ENCODE measurements at places on chromosomes 1 and 21.

DNA sequence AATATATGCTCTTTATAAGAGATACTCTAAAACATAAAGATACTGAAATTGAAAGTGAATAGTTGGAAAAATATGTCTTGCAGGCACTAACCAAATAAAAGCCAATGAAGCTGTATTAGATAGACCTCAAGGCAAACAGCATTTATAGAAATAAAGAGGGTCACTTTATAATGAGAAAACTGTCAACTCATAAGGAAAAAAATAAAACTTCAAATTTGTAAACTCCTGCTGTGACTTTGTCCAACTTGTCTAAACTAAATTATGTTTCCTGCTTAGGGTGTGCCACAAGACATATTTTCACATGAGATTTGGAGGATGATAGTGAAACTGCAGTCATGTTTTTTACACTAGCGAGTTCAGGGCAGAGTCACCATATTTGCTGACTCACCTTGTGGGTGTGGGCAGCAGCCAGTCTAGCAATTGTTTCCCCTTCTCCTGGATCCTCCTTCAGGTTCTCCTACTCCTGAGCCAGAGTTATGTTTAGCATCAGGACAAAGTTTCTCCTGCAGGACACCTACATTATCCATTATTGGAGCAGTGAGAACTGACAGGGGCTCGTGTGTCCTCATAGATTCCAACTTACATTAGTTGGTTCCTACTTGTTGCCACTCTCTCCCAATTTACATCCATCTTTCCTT lies 43.8 kb downstream of the CD53 start:
- no peak for DNase-seq

DNA sequence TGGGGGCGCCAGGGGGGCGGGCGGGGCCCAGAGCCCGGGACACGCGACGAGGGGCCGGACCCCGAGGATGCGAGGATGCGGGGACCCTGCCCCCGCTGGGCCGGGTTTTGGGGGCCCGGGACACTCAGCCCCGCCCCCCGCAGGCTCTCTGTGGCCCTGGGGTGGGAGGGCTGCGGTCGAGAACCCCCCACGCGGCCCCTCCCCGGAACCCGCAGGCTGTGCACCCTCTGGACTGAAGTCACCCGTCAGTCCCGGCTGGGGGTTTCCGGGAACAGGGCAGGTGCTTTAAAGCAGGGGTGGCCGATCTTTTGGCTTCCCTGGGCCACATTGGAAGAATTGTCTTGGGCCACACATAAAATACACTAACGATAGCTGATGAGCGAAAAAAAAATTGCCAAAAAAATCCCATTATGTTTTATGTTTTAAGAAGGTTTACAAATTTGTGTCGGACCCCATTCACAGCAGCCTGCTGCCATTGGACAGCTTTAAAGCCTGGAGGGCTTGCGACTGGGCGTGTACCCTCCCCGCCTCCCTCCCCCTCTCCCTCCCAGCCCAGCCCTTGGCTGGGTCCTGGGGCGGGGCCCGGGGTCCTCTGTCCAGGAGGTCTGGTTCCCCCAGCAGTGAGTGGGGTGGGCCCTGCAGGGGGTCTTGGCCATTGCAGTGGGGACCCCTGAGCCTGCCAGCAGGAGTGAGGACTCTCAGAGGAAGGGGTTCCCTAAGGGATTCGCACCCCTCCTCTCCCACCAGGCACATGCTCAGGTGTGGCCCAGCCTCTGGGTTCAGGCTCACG lies 21.6 kb upstream of the C1orf159 start:
- DNase-seq = no peak

- no peak for DNase-seq
Observed at GRCh38 chr1:232766904-232767303, 38.3 kb upstream of the MAP10 start.

DNA sequence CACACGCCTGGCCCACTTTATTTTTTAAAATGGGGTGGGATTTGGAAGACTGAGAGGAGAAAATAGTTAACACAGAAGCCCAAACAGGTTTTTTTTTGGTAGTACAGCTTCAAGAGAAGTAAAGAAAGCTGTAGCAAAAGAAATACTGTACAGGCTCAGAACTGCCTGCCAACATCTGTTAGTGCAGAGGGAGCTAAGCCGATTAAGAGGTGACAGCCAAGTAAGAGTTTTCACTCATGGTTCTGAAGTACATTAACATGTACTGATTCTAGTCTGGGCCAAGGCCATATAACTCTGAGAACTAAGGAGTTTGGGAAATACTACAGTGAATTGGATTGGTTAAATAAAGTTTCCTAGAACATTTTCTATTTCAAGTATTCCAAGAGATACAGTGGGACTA lies 51.6 kb downstream of the EIF2B3 start:
- DNase-seq = no peak

- DNase-seq = no peak
Observed at GRCh38 chr21:38277501-38278131, 20.8 kb downstream of the KCNJ15 start.

- no peak for DNase-seq
Observed at GRCh38 chr21:34687065-34687464, 18.3 kb downstream of the CLIC6 start.

GRCh38 chr1:97621955-97622354 lies 298.9 kb downstream of the DPYD start:
- DNase-seq = no peak

DNA sequence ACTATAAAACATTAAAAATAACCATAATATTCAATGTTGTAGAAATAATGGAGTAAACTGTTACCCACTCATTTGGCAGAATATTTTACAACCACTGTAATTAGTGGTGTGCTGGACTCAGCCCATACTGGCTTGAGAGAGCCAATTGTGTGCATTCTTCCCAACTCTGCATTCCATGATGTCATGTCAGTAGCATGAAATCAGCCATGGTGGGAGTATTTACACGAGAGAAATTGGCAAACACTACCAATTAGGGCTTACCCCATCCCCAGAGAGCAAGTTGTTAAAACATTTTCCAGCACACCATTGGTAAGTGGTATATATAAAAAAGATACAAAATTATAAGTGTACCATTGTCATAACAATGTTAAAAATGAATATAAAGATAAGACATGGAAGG lies 19.1 kb upstream of the QSOX1 start:
- DNase-seq = no peak

DNA sequence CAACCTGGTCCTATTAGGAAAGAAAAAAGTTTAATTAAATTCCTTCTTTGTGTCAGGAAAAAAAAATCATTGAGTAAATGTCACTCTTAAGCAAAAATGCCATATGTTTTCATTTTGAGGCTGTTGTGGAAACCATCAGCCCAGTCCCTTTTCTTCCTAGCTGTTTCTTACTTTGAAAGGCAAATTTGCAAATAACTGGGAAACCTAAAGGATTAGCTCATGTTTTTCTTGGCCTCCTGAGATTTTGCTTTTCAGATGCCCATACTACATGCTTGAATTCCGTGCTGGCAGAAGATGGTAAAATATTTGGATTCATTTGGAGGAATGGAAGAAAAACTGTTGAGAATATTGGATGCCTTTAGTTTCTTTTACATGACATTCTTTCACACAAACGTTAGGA lies 182.1 kb upstream of the ADAMTS5 start:
- no peak for DNase-seq

DNA sequence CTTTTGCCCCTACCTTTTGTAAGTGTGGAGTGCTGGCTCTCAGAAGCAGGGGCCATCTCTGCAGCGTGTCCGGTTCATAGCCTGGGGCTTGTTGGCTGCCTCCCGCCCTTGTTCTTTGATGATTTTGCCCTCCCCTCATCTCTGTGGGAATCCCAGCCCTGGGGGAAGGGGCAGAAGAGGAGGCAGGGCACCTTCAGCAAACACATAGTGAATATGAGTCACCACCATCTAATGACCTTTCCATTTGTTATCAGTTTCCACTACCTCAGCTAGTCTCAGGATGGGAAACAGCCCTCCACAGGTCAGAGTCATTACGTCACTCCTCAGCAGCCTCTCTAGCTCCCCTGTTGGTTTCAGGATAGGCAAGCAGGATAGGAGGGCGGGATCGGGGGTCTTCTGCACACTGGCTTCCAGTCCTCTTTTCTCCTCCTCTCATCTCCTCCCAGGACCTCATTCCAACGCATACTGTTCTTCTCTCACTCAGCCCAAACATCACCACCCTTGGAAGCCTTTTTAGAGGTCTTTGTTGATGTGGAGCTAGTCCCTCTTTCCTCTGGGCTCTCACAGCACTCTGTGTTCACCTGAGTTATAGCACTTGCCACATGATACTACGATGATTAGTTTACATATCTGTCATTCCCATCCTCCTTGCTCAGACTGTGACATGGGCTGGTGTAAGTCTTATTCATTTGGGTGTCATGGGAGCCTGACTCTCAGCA lies 15.8 kb downstream of the GADD45A start:
- DNase-seq = no peak

DNA sequence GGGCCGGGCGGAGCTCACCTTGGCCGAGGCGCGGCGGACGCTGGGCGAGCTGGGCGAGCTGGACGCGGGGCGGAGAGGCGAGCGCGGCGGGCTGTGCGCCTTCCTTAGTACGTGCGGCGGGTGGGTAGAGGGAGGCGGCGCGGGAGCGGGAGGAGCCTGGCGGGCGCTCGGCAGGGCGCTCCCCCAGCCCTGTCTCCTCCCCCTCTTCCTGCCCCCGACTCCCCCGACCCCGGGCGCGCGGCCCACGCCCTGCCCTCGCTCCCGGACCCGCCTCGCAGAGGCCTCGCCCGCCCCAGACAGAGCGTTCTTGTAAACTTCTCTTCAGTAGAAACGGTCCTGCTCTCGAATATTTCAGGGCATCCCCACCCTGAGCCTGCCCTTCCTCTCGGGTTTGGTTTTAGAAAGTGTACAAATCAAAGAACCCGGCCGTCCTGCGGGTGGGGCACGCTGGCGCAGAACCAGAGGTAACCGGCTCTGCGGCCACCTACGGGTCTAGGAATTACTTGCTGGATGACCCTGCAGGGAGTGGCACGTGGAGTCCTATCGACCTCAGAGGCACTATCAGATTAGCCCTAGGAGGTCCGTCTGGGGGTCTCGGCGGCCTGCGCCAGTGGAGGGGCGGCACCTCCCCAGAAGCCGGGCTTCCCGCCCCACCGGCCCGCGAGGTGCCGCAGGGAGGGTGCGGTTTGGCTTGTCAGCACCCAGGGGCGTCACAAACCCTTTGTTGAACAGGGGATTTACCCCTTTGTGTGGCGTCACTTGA lies at the start of gene S100A10:
Gene S100A10, minus strand, starts transcription at position 126 of the 763 bp plus-strand sequence. CDS start 7,629 bp downstream, outside the sequence.
- no peak for DNase-seq

DNA sequence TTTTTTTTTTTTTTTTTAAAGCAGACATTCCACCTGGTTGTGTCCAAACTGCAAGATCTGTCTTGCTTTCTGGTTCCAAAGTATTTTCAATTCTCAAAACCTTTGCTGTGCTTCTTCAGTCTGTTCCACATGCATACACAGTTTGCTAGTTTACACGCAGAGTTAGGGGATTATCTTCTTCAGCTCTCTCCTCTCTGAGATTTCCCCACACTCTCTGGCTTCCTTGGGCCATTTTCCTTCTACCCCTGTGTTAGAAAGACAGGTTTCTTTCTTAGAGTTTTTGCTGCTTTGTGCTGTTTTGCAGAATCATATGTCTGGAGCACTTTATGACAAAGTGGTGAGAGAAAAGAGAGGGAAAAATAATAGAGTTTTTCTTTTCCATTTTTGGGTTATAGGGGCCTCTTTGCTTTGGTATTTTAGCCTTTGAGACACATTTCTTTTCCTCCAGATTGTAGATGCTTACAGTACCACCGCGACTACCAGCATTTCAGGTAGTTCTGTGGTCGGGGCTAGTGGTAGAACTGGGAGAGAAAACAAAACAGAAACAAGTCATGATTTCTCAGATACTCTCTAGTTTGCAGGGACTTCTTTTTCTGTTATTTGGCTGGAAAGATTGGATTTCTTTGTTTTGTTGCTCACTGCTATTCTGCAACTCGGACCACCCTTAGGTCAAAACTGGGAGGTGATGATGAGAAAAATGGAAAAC lies 66.3 kb downstream of the RABGAP1L start:
- DNase-seq = no peak

- DNase-seq = no peak
Observed at GRCh38 chr1:88851303-88852063, 39.9 kb downstream of the GTF2B start.

DNA sequence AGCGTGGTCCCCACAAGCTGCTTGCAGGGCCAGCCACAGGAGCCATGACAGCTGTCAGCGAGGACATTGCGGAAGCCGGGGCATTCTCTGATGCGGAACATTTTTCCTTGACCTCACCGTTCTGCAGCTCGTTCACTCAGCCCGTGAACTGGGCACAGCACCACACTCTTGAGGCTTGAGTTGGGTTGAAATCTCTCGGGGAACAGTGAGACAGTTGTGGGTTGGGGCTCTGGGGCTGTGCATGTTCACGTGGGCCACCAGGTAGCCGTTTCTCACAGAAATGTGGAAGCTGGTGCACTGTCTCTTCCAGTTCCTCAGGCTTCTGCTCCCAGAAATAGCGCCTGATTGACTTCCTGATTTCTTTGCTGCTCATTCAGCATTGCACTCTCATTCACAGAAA lies 69.8 kb downstream of the SPSB1 start:
- DNase-seq = no peak

- DNase-seq = peak; percentile 43
Observed at GRCh38 chr1:243475966-243476365, 220.1 kb downstream of the SDCCAG8 start.

DNA sequence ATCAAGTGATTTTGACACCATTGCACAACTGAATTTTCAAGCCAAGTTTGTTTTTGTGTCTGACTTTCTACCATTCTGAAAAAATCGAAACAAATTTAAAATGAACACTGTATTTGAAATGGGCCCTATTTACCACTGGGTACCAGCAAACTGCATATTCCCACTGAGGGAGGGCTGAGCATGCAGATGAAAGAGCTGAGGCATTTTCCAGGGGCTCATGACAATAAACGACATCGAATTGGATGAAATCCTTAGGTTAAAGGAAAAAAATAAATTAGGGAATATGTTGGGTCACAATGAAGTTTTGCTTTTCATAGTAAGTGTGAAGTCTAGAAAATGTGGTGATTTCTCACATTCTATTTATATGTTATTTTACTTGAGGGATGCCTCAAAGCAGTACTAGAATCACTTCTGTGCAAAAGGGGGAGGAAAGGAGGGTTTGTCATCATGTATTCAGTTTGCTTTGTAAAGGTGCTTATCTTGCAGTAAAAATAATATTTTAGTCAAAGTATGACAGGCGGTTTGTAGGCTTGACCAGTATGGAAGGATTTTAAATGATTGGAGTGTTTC lies 11.2 kb downstream of the ZBTB18 start:
- DNase-seq = no peak

GRCh38 chr21:31354604-31355443 lies 10.8 kb upstream of the TIAM1 start:
- no peak for DNase-seq

DNA sequence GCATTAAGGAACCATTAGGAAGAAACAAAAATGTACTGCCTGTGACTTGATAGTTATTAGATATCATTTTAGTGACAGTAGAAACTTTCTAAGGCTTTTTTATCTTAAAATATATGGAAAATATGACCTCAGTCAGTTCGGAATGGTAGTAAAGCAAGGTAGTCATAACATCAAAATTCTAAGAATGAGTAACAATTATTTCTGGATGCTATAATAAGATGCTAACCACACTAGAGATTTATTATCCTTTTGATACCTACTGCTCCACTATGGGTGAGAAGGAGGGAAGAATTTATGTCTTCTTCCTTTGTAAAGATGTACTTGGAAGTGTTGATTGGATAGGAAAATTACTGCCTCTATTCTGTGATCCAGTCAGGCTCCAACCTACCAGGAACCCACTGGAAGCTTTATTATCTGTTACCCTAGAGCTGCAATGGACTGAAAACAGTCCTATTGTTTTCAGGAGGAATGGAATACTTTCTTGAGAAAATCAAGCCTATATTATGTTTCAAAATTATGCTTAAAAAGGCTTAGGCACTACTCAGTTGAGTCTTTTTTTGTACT lies 8.8 kb downstream of the FMN2 start:
- no peak for DNase-seq

GRCh38 chr21:39533545-39534380 lies 79.0 kb upstream of the B3GALT5 start:
- DNase-seq = no peak

Data from caudate nucleus (tissue), 63 donors.